HFF-Myc (cell line): ENCODE measurements at places on chromosomes 12 and 14.

DNA sequence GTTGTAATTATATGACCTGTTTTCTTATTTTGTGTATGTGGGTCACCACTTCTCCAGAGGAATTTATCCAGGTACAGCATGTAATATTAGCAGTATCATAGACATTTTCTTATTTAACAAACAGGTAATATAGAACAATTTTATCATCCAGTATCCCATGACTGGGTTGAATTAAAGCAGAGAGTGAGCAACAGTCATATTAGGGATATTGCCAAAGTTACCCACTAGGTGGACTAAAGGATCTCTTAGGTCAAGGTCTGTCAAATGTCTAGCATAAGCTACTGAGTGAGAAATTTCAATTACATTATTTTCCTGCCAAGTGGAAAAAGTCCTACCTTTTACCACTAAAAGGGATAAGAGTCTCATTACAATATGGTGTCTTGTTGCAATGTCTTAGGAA lies 62.1 kb upstream of the TRIM9 start:
- DNase-seq = no peak

- DNase-seq = peak; percentile 9
These were observed 643 bp downstream of the ZFC3H1 start for GRCh38 chr12:71662849-71663560.

GRCh38 chr12:71158361-71158882 lies 623 bp upstream of the TSPAN8 start:
- no peak for DNase-seq

DNA sequence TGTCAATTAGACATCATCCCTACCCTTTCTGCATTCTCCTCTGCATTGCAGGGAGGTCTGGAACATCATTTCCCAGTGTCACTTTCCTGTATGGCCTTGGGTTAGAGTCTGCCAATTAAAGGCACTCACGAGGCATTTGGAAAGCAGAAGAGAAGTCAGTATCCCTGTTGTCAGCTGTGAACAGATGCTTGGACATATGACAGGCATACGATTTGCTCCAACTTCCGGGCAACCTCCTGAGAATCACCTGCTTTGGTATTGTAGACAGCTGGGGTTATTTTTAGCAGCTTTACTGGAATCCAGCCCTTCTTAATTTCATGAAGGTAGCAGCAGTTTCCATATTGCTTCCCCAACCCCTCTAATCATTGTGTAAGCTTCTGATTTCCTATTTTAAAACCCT lies 88.7 kb upstream of the DHRS4 start:
- no peak for DNase-seq

DNA sequence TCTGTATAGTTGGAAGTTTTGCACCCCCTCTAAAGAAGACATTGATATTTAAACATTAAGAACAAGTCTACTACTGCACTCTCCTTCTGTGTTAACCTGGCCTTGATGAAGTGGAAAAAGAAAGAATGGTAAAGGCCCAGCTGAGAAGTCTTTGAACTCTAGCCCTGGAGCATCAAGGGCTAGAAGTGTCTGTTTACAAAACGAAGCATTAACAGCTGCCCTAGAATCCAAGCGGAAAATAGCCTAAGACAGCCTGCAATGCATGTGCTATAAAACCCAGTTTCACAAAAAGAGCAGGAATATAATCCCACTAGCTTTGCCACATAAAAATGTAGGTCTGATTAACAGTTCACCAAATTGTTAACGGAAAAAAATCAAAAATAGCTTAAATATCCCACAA lies 60.5 kb downstream of the NUMB start:
- no peak for DNase-seq

GRCh38 chr12:94185801-94186200 lies 37.4 kb downstream of the PLXNC1 start:
- DNase-seq = no peak

DNA sequence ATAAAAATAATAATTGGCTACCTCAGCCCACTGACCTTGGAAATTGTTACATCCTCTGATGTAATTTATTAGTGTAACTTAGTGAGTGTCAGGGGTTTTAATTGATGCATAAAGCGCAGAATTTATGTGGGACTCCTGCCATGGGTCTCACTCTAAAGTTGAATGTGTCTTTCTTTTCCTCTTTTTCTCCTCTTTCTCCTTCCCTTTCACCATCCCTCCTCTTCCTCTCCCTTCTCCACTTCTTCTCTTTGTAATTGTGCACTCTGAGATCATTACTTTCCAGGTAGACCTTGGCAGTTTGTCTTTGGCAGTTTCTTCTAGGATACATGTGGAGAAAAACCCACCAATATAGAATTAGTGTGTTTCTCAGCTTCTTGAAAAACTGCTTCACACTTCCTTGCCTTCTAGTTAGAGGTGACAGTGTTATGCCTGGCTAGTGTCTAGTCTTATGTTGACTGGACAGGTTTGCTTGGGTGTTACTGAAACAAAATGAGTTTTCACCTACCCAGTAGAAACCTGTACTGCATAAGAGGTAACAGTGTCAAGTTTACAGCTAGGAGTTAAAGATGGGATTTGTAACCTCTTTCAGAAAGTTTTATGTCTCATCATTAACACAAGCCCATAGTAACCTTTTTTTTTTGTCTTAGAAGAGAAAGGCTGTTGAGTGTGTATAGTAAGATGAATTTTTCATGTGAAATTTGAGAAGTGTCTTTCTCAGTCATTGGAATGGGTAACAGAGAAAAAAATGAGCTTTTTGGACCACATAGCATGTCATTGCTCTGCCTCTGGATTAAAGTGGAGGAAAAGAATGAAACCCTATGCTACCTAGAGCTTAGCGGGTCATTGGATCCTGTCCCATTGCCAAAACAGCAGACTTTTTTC lies 18.6 kb downstream of the PELI2 start:
- no peak for DNase-seq

DNA sequence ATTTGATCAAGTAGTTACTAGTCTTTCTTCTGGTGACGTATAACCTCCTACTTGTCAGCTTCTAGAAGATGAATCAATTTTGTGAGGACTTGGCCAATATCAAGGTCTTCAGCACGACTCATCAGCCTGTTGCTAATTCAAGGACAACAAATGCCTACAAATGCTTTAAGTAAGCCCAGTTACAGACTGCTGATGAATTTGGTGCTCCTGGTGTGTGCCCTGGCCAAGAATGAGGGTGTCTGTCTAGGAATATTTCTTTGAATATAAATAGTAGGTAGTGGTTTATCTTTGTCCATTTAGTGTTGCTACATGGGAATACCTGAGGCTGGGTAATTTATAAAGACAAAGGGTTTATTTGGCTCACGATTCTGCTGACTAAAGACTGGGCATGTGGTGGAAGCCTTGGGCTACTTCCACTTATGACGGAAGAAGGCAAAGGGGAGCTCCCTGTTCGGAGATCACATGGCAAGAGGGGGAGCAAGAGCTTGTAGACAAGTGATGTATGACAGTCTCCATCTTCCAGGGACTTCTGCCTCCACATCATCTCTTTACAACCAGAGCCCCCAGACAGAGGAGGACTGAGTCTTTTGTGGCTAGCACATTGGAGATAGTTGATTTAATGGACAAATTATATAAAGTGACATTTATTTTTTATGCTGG lies 180.2 kb downstream of the CRADD start:
- DNase-seq = no peak

- DNase-seq = no peak
These were observed 19.3 kb downstream of the CPNE8 start for GRCh38 chr12:38886064-38886463.

- no peak for DNase-seq
These were observed 39.4 kb downstream of the CRACR2A start for GRCh38 chr12:3713483-3713882.

DNA sequence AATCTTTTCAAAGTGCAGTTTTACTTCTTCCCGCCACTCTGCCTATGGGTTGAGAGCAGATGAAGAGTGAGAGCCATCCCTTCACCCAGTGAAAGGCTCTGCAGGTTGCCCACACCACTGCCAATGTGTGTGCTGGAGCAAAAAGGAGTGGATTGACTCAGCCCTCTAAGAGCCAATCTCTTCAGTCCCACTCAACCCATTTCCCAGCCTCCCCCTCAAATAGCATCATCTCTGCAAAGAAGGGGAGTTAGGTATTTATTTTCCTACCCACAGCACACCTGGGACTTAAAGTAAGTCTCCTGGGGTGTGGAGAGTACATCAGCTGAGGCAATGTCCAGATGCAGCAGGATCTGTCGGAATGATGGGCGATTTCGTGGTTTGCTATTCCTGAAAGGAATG lies 15.3 kb downstream of the MAP3K12 start:
- DNase-seq = no peak

DNA sequence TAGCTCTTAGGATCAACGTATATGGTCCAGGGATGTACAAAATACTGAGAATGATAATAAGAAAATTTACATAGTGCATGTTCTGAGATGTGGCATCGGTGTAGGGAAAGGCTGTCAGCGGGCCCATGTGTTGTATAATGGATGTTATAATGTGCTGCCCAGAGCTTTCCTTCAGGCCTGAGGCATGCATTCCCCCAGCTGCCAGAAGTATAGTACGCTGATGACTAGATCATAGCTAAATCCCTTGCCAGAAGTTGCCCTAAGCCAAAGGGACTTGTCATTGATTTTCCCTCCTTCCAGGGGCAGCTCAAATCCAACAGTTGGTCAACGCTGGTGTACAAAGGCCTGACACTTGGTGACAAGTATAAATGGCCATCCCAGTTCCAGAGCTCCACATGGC lies 6.5 kb upstream of the OR11G2 start:
- no peak for DNase-seq

DNA sequence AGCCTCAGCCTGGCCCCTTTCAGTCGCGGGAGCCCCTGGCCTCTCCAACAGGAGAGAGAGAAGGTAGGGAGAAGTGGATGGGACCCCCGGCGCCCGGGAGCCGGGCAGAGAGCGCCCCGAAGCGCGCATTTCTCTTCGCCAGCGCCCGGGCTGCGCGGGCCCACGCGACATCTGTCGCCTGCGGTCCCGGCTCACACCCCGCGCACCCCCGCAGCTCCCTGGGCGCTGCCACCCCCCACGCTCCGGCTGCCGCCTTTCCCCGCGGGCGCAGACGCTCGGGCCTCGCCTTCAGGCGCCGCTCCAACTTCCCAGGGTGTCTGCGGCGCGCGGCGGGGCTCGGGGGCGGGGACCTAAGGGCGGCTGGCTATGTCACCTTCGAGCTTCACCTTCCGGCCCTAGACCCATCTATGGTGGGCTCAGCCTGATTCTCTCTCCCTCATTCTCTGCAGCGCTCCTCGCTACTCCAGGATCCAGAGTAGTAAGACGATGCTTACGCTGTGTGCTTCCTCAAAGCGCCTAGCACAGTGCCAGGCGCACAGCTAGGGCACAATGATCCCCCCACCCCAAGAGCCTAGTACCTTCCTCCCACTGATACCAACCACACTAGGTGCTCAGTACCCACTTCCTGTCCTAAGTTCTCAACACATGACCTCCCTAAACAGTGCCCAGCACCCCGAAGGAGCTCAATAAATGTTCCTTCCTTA lies 1.6 kb downstream of the HRK start:
- DNase-seq = no peak

DNA sequence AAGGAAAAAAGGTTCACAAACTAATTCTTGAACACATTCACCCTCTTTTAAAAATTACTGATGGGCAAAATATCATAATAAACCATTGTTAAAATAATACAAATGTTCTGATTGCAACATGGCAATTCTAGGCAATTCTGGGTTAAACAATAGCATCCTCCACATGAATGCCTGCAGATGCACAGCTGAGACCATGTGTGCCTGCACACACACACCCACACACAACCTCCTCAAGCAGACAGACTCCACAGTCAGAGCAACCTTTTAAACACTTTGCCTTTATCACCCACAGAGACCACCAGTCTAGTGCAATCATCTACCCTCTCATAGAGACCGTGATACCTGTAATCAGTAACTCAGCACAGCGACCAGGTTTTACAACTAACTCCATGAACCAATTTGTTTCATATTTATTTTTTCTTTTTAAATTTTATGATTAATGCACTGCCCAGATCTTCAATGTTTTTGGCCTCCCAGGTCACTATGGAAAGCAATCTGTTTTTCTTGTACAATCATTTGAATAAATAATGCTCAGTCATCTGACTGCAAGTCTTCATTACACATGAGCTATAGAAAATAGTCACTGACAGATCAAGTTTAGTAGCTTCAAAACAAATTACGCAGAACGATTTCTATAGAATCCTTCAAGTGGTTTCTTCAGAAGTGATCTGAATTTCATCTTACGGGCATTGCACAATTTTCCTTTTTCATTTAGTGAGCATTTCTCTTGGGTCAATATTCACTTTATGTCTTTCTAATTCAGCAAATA lies 105.8 kb downstream of the PRKD1 start:
- no peak for DNase-seq

GRCh38 chr14:21255385-21256101 lies 13.7 kb downstream of the HNRNPC start:
- DNase-seq = no peak

DNA sequence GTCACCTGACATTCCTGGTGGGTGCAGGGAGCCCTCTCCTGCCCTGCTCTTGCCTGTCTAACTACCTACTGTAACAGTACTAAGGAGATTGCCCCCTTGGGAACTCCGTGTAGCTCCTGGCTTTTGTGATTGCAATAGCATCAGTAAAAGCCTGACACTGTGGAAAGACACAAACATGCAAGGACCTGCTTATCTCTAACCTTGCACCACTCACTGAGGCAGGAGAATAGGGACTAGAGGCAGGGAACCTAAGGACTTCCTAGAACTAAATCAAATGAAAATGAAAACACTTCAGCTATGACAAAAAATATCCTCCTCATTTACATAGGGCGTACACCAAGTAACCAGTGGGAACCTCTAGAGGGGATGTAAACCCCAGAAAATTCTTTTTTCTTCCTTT lies 28.5 kb downstream of the TUBA1A start:
- no peak for DNase-seq

- DNase-seq = no peak
These were observed 421 bp downstream of the GLT1D1 start for GRCh38 chr12:128853600-128854197.

GRCh38 chr12:101877806-101878242 lies 444 bp downstream of the DRAM1 start:
- DNase-seq = no peak

DNA sequence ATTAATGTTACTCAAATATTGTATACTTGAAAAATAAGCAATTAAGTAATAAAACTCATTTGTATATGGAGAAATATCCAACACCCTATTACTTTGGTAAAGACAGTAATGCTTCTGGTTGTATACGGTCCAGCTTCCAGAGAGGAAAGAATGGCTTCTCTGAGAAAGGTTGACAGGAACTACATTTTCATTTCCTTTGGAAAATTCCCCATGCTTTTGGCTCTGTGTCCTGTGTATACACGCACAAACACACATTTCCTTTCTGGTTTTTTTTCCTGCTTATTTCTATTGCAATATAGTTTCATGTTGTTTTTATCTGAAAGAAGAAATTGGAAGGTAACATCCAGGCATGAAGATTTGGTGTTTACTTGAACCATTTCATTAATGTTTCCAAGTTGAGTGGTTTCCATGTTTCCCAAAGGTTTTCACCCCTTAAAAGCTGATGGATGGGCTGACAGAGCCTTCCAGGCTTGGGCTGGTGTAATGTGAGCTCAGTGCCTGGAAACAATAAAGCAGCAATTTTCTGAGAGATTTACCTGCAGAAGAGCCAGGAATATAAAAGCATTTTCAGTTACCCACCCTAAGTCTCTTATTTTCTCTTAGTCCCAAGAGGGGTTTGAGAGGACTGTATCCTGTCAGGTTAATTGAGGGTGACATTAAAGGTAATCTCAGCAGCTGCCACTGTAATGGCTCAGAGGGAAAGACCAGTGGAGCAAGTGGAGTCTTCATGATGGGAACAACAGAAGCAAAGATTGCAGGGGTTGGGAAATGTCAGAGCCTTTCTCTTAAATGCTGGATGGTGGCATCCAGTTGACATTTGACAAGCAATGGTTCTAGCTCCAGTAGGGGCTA lies 33.4 kb upstream of the TMTC1 start:
- DNase-seq = no peak

GRCh38 chr14:55722054-55722453 lies 142.0 kb downstream of the KTN1 start:
- no peak for DNase-seq
